CD4-positive, alpha-beta T cell treated with Interleukin-6 at 100 ng/mL for 8 hours (primary cell): ENCODE measurements at places on chromosomes 2 and 18.

DNA sequence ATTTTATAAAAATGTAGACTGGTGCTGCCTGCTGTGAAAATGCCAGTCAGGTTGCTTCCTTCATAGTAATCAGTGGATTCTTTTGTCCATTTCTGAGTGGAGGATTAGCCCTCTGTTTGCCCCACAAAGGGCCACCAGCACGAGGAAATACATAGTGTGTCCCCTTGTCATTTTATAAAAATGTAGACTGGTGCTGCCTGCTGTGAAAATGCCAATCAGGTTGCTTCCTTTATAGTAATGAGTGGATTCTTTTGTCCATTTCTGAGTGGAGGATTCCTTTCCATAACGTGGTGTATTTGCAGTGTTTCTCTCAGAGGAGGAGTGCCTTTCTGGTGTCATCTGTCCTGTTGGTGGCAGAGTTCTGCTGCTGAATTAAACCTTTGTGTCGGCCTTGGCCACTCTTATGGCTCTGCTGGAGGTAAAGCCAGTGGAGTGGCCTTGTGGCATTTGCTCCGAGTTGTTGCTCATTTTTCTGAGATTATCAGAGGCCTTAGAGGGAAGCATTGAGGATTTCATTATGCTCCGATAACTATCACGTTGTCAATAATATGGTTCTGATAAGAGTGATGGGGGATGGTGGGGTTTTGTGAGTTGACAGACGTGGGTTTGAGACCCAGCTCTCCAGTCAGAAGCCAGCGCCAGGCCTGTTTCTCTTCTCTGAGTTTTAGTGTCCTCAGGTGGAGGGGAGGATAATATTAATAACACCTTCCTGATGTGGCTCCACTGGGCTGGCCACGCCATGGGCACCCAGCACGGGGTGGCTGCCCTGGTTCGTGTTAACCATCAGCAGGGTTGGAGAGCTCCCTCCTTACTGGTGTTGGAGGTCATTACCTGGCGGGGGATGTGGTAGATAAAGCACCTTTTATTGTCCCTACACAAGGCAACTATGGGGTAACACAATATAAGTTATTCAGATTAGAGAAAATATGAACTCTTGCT is 96.6 kb downstream of the NEDD4L start:
- no peak for DNase-seq

DNA sequence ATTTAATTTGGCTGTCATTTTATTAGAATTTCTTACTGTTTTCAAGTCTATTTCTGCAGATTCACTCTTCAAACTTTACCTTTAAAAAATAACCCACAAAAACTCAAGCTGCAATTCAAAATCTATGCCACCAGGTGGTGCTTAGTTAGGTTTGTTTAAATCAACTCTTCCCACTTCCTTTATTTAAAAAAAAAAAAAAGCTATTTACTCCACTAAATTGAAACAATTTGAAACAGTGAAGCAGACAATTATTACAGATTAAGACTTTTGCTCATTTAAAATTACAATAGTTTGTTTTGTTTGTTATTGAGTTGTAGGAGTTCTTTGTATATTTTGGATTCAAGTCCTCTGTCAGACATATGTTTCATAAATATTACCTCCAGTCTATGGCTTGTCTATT is 300.0 kb downstream of the PDE11A start:
- DNase-seq, result no peak

GRCh38 chr18:2818281-2818680 is 28.5 kb upstream of the EMILIN2 start:
- no peak for DNase-seq

DNA sequence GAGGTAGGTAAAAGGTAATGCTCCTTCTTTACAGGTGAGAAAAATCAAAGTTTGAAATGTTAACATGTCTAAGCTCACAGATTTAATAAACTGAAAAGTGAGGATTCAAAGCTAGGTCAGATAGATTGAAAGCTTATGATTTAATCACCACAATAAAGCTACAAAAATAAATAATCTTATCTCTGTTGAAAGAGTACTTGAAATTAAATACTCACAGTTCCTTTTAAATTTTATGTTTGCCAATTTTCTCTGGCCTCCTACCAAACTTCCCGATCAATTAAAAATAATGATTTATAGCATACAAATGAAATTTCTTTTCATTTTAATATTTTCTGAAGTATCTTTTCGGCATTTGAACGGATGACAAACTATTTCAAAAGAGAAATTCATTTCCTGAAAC is 77.3 kb downstream of the GAREM1 start:
- no peak for DNase-seq

DNA sequence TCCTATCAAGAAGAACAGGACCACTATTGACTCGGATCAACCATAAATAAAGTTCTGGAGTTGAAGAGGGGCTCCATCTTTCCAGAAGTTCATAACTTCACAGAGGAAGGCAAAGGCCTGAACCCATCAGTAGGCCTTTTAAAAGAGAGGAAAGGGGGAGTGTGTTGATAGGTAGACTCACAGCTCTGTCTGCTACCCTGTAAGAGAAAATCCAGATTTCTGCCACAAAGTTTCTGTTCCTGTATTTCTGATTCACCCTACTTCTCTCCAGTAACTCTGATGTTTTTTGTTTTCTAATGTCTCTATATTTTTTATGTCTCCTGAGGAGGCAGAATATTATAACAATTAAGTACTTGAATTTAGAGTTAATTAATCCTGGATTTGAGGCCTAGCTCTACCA is 564.0 kb downstream of the TNS1 start:
- DNase-seq, result no peak

- DNase-seq, result no peak
Observed at GRCh38 chr2:80028584-80028983, 276.0 kb downstream of the LRRTM1 start.

GRCh38 chr2:53701221-53701620 is 66.4 kb upstream of the CHAC2 start:
- DNase-seq, result no peak

DNA sequence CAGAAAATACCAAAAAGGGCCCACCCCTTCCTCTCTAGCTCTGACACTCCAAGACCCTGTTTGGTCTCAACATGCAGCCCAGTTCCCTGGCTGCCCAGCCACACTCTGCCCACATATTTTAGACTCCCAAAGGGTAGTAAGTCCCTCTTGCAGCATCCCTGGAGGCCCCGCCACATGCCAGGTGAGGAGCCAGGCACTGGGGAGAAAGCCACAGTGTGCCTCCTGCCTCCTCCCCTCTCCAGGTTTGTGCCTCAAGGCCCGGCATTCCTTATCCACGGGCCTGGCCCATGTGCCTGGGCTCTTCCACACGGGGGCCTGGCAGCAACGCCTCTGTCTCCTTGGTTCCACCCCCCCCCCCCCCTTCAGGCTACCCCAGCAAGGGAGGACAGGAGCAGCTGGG is 75.5 kb downstream of the HS1BP3 start:
- no peak for DNase-seq

GRCh38 chr2:1766851-1767811 is 22.8 kb upstream of the PXDN start:
- no peak for DNase-seq
